ENCODE measurements at places on chromosomes 12 and 14.
A peak's percentile ranks its signal among the peaks of the same experiment; 100 is the strongest.

DNA sequence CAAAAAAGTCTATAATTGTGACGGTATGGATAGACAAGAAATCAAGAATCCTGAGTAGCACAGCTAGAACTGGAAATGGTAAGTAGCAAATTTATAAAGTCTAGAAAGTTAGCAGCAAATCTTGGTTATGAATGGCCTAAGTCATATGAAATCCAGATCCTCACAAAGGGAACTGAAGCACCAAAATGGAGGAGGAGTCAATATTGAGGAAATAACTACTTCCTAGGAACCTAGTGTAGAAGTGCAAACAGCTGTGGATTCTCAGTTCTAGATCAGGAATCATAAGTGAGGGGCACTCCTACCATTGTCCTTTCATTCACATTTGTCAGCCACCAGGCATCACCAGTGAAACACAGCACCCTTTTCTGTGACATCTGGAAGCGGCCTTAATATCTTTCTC lies 202.2 kb upstream of the DCN start:
- DNase-seq = no peak

DNA sequence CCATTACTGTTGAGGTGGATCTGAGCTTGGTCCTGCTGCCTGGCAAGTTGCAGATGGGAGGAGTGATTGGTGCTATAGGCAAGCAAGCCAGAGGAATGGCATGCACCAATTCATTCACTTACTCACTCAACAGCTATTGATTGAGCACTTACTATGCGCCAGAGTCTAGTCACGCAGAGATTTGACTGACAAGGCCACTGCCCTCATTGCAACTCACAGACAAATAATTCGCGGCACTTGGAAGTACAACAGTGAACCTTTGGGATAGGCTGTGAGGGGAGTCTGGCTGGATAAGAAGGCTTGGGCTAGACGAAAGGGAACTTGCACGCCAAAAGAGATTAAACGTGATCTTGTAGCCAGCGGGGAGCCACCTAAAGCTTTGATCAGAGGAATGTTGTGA lies 96.2 kb downstream of the NEDD1 start:
- DNase-seq = no peak

DNA sequence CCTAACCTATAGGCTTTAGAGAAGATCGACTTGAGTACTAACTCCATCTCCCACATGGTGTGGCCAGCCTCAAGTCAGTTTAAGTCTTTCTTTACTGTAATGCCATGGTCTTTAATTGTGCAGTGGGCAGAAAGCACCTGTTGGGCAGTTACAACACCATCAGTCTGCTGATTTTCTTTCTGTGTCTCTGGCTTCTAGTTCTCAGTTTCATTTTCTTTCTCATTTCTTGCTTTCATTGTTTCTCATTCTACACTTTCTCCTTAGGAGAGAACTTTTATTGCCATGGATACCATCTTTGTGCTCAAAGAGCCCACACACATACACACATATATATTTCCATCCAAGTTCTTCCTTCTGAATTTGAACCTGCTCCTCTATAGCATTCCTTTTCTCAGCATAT lies 96.1 kb upstream of the SLC16A7 start:
- no peak for DNase-seq

- no peak for DNase-seq
These were observed 25.8 kb downstream of the RIN3 start for GRCh38 chr14:92539419-92539818.

DNA sequence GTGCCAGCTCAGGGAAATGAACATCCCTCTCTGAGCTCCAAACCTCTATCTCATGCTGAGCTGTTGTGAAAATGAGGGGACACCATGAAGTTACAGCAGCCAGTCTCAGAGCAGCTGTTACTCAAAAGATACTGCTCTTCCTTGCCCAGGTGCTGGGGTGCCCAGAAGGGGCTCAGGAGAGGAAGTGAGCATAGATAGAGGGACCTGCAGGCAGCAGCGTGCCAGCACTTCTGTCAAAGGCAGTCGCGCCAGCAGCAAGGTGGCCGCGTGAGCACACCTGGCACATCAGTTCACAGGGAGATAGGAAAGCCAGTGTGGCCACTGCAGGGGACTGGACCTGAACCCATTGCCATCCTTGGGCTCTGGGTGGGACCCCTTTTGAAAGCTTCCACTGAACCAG lies 27.8 kb downstream of the C14orf132 start:
- DNase-seq = no peak

- DNase-seq = no peak
These were observed 193.3 kb upstream of the SYT1 start for GRCh38 chr12:78671295-78671694.

GRCh38 chr12:57450057-57450456 lies 5.0 kb upstream of the INHBE start:
- no peak for DNase-seq

DNA sequence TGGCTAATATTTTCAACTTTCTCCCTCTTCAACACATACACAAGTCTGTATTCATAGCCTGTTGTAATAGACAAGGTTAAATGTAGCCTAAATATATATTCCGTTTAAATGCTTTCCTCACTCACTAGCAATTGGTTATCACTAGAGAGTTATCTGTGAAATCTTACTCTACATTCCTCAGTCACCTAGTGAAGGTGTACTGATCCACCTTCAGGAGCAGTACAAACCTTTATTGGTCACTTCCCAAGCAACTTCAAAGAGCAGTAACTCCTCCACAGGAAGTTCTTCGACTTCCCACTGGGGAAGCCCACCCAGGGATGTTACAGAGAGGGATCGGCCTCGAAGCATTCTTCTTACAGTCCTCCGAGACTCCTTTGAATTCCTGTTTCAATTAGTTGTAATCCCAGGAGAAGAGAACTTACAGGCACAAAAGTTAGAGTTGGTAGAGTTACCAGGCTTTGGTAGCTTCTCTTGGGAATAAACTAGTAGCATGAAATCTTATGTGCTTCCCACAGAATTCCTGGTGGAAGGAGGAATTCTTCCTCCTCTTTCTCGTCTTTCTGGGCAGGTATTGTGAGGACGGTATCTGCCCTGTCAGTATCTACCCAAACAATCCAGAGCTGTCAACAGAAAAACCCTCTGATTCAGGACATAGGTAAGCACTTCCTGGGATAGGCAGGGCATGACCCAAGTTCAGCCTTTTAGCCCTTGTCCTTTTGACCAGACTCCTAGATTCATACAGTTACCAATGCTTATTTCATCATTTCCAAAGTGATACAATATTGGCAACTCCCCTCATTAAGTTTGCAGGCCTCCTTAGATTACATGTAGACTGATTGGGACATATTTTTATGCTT lies at the start of gene GYS2:
TSS of gene GYS2 (minus strand) at position 603 of the 857 bp plus-strand sequence. CDS start at position 348, 255 bp downstream.
- DNase-seq = no peak

DNA sequence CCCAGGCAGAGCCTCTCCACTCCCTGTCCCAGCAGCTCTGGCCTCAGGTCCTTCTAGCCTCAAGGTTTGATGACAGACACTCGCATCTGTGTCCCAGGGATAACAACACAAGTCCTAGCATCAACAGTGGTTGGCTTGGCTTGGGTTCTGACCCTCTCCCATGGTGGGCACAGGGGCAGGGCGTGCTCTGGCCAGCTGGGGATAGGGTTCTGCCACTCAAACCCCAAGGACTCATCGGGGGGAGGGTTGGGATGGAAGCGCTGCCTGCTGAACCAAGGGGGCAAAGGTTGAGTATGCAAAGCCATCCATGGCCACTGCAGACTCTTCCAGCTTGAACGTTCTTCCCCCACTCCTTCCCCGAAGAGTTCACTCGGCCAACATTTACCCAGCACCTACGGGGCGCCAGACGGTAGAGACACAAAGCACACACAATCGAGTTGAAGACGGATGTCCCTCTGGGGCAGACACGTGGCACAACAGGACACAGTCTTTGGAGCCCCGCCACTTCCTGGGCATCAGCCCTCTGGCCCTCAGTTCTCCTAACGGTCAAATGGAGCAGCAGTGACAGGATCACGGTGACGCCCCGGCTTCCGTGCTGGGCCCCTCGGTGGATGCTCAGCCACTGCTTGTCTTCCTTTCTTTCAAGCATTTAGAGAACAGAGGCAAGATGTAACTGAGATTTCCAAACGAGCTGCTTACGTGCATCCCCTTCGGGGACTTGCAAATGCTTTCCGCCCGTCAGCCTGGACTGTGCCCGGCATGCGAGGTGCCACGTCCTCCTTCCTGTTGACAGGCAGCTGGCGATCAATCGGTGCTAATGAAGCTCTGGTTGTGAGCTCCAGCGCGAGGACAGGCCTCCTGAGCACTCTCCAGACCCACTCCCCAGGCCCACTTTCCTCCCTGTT lies 42.6 kb downstream of the DLK1 start:
- no peak for DNase-seq

- DNase-seq = no peak
These were observed 39.3 kb upstream of the SRP54 start for GRCh38 chr14:34943506-34943905.

DNA sequence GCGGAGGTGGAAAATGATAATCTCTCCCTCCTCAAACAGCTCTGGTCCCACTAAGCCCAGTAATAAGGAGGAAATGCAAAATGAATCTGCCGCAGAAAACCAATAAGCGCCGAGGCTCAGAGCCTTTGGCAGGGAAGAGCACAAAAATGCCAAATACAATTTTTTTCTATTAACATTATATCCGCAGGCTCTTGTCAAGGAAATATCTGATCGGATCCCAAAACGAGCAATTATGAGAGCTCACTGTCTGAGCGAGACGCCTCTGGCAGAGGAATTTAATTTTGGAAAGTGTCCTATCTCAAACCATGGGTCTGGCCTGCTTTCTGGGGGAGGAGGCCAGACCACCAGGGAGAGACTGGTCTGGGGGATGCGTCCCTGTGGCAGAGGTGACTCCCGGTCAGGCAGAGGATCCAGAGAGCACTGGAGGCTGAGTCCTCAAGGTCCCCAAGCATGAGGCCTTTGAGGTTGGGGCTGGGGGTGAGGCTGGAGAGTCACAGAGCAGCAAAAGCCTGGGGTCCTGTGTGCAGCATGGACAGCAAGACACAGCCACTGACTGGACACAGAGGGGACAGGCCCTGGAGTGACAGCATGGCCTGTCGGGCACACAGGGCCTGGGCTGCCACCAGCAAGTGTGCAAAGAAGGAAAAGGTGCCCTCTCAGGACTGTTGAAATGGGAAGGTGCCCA lies 342.8 kb upstream of the SFSWAP start:
- DNase-seq = no peak

- no peak for DNase-seq
These were observed 1.8 kb downstream of the PCNX1 start for GRCh38 chr14:70908935-70909641.

DNA sequence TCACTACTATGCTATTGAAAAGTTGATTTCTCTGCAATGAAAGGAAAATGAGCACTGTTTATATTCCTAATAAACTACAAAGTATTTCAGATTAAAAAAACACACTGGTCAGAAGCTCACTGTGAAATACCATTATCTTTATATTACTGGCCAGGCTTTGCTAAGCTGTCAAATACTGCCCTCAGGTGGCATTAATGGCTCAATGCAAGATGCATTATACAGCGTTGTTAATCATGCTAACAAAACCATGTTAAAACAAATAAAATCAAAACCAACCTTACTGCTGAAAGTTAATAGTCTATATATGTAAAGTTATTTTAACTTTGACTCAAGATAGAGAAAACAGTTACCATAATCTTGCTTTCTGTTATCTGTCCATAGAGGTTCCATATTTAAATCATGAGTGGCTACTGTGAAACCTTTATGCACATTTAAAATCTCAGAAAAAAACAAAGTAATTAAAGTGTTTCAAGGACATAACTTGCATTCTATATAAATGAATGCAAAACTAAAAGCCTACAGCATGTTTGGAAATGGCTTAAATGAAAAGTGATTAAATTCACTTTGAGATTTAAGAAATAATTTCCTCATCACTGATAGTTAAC lies 121.7 kb downstream of the RALGAPA1 start:
- DNase-seq = peak; percentile 2

GRCh38 chr12:92176646-92177045 lies 31.0 kb upstream of the BTG1 start:
- DNase-seq = no peak

- no peak for DNase-seq
These were observed 9.0 kb upstream of the DCD start for GRCh38 chr12:54657105-54657607.

GRCh38 chr14:45492876-45493275 lies 239.9 kb upstream of the MIS18BP1 start:
- DNase-seq = no peak

- DNase-seq = no peak
These were observed 635 bp downstream of the LTA4H start for GRCh38 chr12:96034621-96035282.

DNA sequence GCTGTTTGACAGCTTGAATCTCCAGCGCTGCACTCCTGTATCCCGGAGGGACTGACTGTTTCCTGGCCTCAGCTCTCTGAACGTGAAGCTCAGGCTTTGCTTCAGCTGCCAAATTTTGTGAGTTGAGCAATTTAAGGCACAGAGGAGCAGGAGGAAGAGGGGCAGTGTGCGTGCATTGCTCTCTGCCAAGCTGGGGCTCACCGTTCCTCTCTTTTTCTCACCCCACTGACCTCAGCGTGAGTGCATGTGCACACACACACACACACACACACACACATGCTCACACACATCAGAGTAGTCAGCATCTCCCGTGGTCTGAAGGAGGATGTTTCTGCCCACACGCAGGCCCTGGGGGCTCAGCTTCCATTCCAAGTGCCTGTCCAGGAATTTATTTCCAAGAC lies 27.8 kb upstream of the BDKRB2 start:
- DNase-seq = no peak

- DNase-seq = no peak
These were observed 774 bp upstream of the WDR20 start for GRCh38 chr14:102138961-102139285.

DNA sequence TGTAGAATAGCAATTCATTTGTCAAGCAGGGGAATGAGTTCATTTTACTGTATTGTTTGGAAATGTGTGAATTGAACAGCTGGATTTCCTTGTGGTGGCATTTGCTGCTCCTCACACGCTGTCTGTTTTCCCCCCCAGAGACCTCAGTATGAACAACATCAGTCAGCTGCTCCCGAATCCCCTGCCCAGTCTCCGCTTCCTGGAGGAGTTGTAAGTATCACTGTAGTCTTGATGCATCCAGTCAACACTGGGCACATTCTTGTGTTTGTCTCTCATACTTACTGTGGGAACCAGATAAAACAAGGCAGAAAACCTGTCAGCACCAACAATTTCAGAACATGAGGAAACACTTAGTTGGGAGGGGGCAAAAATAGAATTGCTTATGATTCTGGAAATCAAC lies 64.9 kb downstream of the LGR5 start:
- no peak for DNase-seq

- DNase-seq = no peak
These were observed 548 bp downstream of the CCER1 start for GRCh38 chr12:90954428-90954827.

GRCh38 chr14:100117633-100118395 lies 41.6 kb downstream of the DEGS2 start:
- no peak for DNase-seq

Data from stimulated activated CD8-positive, alpha-beta memory T cell treated with anti-CD3 and anti-CD28 coated beads, Interleukin-15, amount 100 ng/mL, for 4 hours (primary cell).